Fibroblast of the conjunctiva (primary cell): ENCODE measurements at places on chromosomes 11 and 22.
A peak's percentile ranks its signal among the peaks of the same experiment; 100 is the strongest.

DNA sequence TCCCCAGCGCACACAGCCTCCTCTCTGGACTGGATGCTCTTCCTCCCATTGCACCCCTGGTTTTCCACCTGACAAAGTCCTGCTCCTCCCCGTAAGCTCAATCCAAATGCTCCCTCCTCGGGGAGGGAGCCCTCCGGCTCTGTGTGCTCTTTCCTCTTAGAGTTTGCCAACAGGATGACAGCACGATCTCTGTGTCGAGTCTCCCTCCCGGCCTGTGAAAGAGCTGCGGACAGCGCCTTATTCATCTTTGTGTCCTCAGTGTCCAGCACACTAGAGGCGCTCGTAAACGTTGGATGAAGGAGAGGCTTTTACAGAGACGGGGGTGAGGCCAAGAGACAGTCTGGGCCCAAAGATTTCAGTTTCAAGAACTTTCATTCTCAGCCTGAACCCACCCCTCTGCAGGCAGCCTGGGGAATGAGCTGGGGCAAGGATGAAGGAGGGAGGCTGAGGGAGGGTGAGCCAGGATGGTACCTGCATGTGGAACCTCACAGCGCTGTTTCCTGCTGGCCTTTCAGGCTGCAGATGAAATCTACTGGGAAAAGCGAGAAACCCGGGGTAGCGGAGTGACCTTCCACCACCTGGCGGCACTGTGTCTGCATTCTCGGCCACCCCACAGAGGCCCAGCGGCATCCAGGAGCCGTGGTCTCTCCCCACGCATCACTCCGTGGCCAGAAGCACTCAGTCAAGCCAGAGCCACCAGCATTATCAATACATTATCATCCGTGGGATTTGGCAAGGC lies 8.5 kb upstream of the TMPRSS4 start:
- DNase-seq = no peak

- no peak for DNase-seq
These were observed 950.9 kb upstream of the CNTN5 start for GRCh38 chr11:98069861-98070260.

GRCh38 chr11:93573184-93573583 lies 30.0 kb upstream of the SMCO4 start:
- DNase-seq = no peak

DNA sequence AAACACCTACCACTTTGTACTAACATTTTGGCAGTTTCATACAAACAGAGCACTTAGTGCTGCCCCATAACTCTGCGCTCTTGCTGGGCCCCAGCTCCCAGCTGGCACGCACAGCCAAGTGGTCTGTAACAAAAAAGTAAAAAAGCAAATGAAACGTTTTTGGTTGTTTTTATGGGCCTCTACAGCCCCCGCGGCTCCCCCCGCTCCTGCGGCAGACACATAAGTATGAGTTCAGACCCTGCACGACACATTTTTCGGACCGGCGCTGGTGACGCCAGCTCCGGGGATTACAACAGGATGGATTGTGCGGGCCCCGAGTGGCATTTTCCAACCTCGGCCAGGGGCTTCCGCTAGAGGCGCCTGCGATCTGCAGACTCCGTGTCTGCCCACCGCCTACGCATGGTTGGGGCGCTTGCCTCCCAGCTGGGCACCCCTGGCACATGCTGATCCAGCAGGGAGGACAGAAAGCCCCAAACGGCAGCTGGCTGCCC lies 418.2 kb downstream of the SOX6 start:
- DNase-seq = no peak

GRCh38 chr11:45621588-45621987 lies 43.8 kb downstream of the CHST1 start:
- DNase-seq = no peak

- no peak for DNase-seq
These were observed 1.5 kb downstream of the DGKZ start for GRCh38 chr11:46348566-46349401.

GRCh38 chr11:118615976-118616371 lies 8.6 kb downstream of the PHLDB1 start:
- no peak for DNase-seq

GRCh38 chr11:106482917-106483785 lies 405.7 kb downstream of the AASDHPPT start:
- DNase-seq = peak; percentile 36

- DNase-seq = no peak
These were observed 26.6 kb upstream of the OOSP4B start for GRCh38 chr11:59990421-59990820.

- DNase-seq = no peak
These were observed 219.1 kb upstream of the CCDC179 start for GRCh38 chr11:23079382-23079813.

DNA sequence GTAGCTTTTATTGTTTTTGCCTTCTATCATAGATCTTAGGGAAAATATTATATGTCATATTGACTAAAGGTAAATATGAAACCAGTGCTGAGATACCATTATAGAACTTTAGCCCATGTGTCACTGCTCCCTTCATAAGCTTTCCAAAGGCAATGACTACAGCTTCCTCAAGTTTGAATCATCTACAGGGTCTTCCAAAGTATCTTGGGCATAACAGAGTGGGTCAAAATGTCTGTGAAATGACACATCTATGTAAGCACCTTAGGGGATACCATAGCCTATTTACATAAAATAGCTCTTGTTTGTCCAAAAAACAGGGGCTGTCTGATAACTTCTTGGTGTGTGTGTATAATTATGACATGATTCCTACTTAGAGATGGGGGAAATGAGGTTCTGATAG lies 52.5 kb downstream of the RELT start:
- DNase-seq = no peak

DNA sequence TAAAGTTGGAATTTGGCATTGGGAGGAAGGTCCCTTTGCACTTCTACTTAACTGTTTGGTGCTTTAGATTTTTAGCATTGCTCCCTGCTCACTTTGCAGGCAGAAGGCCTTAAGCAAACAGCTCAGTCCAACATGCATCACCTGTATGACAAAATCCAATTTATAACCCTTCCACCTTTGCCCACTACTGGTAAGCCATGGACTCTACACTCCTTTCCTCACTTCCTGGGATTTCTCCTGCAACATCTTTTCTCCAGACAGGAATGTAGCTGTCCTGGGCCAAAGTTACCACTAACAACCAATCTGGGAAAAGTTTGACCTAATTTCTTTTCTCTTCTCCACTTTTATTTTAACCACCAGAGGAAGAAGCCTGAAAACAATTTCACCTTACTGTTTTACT lies 1.8 kb upstream of the OR2D2 start:
- DNase-seq = no peak

DNA sequence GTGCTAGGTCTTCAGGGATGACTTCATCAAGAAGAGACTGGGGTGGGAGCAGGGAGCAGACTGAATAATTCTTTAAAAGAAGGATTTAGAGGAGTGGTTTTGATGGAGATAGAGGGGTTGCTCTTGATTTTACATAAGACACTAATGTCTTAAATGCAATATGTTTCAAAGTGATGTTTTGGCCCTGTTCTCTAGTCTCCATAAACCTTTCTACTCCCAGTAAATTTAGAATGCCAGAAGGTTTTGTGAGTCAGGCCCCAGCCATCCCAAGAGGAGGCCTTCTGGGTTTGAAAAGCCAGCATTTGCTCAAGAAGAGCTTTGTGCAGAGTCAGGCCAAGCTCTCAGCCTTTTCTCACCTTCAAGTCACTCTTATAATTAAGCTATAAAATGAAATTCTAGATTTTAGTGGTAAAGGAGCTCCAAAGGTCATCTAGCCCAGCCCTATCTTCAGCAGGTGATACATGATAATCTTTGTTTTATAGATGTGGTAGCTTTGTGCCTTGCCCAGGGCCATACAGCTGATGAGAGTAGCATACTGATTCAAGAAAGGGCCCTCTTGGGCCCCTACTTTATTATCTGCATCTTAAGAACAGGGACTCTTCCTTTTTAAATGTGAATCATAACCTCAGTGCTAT lies 122.8 kb upstream of the MTNR1B start:
- no peak for DNase-seq

GRCh38 chr11:73317373-73317772 lies 9.3 kb downstream of the ARHGEF17 start:
- DNase-seq = no peak

GRCh38 chr11:36090356-36091109 lies 146.7 kb downstream of the LDLRAD3 start:
- no peak for DNase-seq

GRCh38 chr11:3192511-3193372 lies 25.9 kb downstream of the MRGPRG start:
- no peak for DNase-seq

GRCh38 chr11:47917599-47918369 lies 62.6 kb upstream of the PTPRJ start:
- peak; percentile 98 for DNase-seq

GRCh38 chr11:46322759-46323158 lies 24.5 kb upstream of the DGKZ start:
- peak; percentile 33 for DNase-seq
